Activated CD4-positive, alpha-beta T cell treated with anti-CD3 and anti-CD28 coated beads, Interleukin-2, amount 10 ng/mL, durations not matched to agents 24 days and 14 days (primary cell): ENCODE measurements at places on chromosomes 3 and 15. TPM values are rescaled to one million over a fixed set of nuclear protein-coding genes. Genes with fewer than 3 reads are reported as not detected.

- DNase-seq = no peak
Measured at GRCh38 chr3:54970895-54971294, 43.0 kb upstream of the LRTM1 start.

GRCh38 chr15:74959586-74959939, 3.0 kb upstream of the RPP25 start:
- no peak for DNase-seq

DNA sequence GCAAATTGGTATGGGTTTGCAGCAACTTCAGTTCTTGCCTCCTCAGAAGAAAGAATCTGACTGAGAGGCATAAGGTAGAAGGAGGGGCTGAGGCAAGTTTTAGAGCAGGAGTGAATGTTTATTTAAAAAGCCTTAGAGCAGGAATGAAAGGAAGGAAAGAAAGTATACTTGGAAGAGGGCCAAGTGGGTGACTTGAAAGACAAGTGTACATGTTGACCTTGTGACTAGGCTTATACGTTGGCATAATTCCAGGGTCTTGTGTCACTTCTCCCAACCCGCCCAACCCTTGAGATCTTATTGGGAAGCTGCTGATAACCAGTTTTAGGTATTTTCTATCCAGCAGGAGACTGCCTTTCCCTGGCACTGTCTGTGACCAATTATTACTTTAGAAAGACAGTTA, 436.9 kb upstream of the ZNF717 start:
- no peak for DNase-seq

DNA sequence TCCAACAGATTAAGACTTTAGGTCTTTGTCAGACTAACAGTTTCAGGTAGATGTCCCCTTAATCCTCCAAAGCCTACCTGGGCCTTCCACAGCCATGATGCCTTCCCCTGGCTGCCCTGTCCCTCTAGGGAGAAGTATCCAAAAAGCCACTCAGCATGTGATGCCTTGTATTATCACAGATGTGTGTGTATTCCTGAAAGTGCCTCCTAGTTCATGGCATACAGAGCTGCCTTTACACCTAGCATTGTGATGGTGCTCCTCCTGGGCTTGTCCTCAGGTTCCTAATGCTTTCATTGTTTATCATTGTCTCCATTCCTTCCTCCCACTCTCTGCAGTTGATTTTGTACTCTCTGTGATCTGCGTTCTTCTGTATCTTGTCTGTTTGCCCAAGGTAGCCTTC, 43.6 kb downstream of the CMSS1 start:
- DNase-seq = no peak

- DNase-seq = no peak
Measured at GRCh38 chr3:12042638-12043037, 38.5 kb downstream of the SYN2 start.

DNA sequence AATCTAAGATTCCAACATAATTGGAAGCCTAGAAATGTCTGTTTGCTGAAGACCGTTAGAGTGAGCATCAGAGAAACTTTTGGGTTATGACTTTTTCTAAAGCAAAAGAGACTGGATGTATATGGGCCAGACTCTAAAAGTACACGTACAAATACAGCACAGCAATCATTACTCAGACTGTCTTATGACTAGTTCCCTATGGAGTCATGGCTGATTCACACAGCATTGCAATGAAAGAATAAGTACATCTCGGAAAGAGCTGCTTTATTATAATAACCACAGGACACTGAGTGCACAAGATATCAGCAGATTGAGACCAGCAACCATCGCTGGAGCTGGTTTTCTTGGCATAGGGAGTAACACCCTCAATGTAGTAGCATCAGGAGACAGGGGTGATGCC, 618.6 kb downstream of the NLGN1 start:
- no peak for DNase-seq

GRCh38 chr15:77975332-77976094, 102.0 kb downstream of the TBC1D2B start:
- DNase-seq = no peak

GRCh38 chr15:64009798-64010261, 36.5 kb downstream of the DAPK2 start:
- DNase-seq = peak; percentile 80

GRCh38 chr15:42282344-42282743, 9.1 kb upstream of the TMEM87A start:
- DNase-seq = no peak

The LEKR1 gene
- 0.14 and 0.24 TPM in 2 replicates for total RNA-seq
